ENCODE measurements at places on chromosomes 2 and 18.

GRCh38 chr2:174603280-174603679, 5.7 kb upstream of the WIPF1 start:
- peak; percentile 83 for DNase-seq

DNA sequence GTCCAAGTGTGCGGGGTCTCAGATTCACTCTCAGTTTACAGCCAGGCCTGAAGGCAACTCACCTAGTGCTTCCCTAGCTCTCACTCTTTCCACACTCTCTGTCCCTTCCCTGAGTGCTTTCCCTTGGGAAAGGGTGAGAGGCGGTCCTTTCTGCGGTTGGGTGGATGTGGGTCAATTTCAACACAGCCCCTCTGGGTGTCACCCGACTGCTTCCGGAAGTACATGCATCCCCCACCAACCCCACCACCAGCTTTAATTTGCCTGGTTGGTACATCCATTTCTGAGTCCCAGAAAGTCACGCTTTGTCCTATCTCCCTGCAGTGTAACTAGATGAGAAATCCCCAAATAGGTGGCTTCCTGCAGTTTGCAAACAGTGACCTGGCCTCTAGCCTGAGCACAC, 307.3 kb upstream of the MEIS1 start:
- no peak for DNase-seq

DNA sequence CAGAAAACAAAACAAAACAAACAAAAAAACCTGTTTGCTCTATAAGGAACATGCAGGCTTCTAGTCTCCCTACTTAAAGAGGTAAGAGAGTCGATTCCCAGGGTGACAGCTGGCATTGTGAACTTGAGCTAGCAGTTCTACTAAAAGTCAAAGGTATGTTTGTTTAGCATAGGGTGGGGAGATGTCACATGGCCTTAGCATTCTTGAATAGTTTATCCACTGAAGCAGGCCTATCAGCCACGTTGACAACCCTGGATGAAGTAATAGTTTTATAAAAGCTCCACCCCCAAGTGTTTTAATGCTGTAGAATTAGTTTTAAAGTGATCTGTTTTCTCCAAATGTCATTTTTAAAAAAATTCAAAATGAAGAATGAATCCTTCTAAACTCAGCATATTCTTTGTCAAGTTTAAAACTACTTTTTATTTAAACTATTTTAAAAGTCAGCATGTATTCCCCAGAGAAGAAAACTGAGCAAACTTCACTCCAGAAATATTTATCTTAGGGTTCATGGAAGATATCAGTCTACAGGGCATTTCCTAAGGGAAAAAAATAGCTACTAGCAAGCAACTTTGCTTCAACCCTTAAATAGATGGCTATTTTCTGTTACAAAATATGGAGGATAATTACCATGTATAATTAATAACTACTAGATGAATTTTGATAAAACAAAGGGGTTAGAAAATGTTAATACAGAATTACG, 1.7 kb downstream of the MYOM1 start:
- DNase-seq: no peak

- no peak for DNase-seq
These were observed 7.5 kb downstream of the PRLH start for GRCh38 chr2:237573721-237574415.

DNA sequence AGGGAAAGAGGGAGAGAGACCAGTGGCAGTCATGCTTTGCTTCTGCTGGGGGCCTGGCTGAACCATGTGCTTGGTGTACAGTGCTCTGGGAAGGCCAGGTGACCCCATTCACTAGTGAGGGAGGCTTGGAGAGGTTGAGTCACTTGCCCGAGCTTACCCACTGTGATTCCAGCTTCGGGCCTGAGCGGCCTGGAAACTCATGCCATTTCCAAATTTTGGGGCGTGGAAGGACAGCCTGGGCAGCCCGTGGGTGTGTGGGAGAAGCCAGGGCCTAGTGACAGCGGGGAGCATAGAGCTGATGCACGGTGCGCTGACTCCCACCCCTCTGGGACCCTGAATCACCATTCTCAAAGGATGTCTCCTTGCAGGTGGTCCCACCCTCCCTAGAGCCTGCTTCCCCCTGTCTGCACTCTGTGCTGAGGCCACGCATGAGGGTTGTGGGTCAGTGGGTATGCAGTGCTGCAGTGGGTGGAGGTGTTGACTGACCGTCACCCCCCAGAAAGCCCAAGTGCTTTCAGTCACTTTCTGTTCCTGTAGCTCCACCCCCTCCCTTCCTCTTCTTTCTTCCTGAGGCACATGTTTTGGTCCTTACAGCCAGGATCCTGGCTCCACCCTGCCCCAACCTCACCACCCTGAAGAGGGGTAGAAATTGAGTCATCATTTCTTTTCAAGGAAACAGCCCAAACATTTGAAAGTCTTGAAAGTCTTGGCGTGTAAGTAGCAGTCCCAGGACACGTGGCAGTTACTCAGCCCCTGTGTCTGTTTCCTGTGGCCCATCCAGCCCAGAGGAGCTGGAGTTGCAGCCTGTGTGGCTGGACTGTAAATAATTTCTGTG, 69.3 kb upstream of the MCFD2 start:
- no peak for DNase-seq
